Globus pallidus (tissue), 1 donor: ENCODE measurements at places on chromosomes 2 and 18.

- DNase-seq, result peak; percentile 99
Measured at GRCh38 chr2:21256006-21256405, 132.2 kb downstream of the TDRD15 start.

DNA sequence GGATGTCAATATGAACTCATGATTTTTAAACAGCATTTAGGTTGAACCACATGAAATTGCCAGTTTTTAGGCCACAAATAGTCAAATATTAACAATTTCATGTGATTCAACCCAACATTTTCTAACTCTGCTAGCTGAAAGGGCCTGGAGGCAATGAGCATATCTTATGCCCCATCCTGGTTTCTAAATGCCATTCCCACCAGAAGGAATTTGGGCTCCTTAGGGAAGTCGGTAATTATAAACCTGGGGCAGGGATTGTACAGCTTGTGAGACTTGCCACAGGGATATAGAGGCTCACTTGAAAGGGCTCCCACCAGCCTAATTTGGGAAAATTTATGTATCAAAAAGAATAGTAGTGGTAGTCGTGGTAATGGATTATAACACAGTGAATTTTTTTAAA is 178.4 kb upstream of the ALPP start:
- no peak for DNase-seq

DNA sequence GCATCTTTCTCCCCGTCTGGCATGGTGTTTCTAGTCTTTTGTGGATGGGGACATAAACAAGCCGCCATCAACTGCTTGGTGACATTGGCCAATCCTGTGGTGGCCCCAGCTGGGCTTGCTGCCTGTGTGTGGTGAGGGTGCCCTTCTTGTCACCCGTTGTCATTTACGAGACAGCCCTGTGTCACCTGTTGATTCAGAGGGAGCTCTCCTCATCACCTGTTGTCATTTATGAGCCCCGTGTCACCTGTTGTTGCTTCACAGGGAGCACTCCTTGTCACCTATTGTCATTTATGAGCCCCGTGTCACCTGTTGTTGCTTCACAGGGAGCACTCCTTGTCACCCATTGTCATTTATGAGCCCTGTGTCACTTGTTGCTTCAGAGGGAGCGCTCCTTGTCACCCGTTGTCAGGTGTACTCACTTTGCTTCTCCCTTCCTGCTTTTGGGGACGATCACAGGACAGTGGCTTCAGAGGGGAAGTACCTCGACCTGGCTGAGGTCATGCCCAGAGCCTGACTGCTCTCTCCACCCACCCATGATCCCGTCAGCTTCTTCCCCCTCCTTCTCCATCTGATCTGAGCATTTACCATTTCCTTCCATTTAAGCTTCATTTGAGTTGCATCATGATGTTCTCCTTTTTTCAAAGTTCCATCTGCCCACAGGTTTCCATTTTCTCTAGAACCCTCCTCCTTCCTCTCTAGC is 29.1 kb downstream of the HPCAL1 start:
- DNase-seq, result no peak

- DNase-seq, result peak; percentile 8
Measured at GRCh38 chr2:48034295-48034694, 128.0 kb upstream of the FBXO11 start.

GRCh38 chr2:225090746-225091145 is 48.5 kb upstream of the DOCK10 start:
- no peak for DNase-seq
